ENCODE measurements at places on chromosomes 16 and 17. TPM values are rescaled to one million over a fixed set of nuclear protein-coding genes. Genes with fewer than 3 reads are reported as not detected.

GRCh38 chr16:48574766-48575165 is 35.2 kb downstream of the N4BP1 start:
- DNase-seq, result no peak

Gene LITAFD
- not detected for total RNA-seq

Gene HOXB2
- 14.2 TPM for total RNA-seq

GRCh38 chr17:29291163-29291752 is 2.7 kb downstream of the NUFIP2 start:
- DNase-seq, result no peak

Gene ZSCAN10
- not detected for total RNA-seq

DNA sequence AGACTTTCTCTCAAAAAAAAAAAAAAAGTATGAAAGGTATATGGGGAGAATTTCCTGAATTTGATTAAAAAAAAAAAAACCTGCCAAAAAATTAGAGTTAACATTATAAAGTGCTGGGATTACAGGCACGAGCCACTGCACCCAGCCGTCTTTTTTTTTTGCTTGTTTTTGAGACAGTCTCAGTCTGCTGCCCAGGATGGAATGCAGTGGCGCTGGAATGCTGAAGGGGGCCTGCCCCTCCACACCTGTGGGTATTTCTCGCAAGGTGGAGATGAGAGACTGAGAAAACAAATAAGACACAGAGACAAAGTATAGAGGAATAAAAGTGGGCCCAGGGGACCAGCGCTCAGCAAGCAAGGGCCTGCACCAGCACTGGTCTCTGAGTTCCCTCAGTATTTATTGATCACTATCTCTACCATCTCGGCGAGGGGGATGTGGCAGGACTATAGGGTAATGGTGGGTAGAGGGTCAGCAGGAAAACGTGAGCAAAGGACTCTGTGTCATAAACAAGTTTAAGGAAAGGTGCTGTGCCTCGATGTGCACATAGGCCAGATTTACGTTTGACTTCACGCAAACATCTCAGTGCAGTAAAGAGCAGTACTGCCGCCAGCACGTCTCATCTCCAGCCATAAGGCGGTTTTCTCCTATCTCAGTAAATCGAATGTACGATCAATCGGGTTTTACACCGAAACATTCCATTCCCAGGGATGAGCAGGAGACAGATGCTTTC is 117.2 kb downstream of the GOSR1 start:
- no peak for DNase-seq

Gene ZNF263
- 29.7 TPM for total RNA-seq

Gene TBC1D3I
- 1.7 TPM for total RNA-seq

GRCh38 chr17:77741109-77741508 is 217.4 kb upstream of the TNRC6C start:
- no peak for DNase-seq

Gene DHRS7C
- total RNA-seq, result not detected

- no peak for DNase-seq
Observed at GRCh38 chr17:42312285-42313130, 24.2 kb downstream of the STAT5A start.

DNA sequence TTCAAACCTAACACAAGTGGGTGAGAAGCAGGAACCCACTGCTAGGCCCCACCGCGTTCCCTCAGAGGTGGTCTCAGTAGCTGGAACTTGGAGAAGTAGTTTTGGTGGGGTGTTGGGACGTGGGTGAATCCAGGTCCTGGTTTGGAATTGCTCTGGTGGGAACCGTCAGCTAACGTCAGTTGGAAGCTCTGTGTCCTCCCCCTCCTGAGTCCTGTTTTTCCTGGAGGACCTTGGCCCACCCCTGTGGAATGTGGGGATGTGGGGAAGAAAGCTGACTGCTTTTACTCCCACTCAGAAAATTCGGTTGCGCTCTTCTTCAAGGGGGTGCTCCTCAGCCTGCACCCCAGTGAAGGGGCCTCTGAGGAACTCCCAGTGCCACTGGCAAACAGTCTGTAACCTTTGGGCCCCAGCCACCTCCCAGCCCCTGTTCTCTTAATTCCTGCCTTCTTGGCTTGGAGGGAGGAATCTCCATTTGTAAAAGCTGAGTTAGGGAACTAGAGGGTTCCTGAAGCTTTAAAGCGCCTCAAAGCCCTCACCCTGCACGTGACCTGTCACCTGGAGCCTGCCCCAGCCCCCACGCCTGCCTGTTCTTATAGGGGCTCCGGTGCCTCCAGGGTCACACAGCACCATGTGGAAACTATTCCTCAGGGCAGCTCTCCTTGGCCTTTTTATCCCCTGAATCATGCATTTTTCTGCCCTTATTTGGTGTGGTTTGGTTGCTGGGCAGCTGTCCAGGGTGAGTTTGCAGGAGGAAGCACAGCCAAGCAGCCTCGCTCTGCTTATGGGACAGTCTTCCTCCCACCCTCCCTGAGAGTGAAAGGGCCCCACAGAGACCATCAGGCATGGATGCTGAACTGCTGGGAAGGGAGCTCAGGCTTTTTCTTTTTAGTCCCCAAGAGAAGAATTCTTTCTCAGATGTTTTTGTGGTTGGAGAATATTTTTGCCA is 16.2 kb upstream of the NAGLU start:
- peak; percentile 98 for DNase-seq

GRCh38 chr16:65136681-65137080 is 14.8 kb upstream of the CDH11 start:
- no peak for DNase-seq

GRCh38 chr17:67632141-67632540 is 85.6 kb upstream of the NOL11 start:
- no peak for DNase-seq

Gene ASIC2
- total RNA-seq, result not detected

Gene MEOX1
- 4.7 TPM for total RNA-seq

- DNase-seq, result no peak
Observed at GRCh38 chr17:81807839-81808238, 3.9 kb downstream of the GCGR start.

DNA sequence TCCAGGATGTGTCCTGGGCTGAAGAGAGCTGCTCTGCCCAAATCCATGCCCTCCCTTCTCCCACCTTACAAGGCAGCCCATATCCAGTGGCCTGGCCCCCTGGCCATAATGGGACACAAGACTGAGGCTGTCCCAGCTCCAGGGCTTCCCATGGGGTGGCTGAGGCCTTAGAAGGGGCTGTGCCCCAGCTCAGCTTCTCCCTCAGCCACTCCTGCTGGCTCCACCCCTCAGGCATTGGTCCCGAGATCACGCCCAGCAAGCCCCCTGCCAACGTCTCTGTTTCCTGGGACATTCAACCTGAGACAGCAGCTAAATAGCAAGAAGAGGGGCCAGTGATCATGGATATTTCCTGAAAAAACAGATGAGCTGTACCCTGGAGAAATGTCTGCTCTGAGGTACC is 43.3 kb downstream of the ARHGAP27 start:
- DNase-seq, result no peak

- no peak for DNase-seq
Observed at GRCh38 chr16:81451753-81452680, 7.4 kb downstream of the CMIP start.

- no peak for DNase-seq
Observed at GRCh38 chr17:77311371-77311981, 170.7 kb downstream of the SEC14L1 start.

GRCh38 chr17:30200106-30200505 is 35.4 kb downstream of the SLC6A4 start:
- DNase-seq, result no peak

DNA sequence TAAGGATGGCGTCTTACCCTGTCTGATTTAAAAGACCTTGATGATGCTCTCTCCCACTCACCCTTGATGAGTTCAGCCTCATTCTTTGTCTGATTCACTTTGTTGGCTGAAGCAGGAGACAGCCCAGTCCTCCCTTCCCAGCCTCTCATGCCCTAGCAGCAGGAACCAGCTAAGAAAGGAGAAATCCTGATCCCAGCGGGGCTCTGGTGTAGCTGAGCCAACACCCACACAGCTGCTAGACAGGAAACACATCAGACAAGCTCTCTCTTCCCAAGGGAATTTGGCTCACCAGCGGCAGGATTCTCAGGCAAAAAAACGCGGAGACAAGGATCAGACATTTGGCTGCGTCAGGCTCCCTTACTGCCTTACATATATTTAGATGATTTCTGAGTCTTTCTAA is 211.5 kb downstream of the CDH11 start:
- DNase-seq, result no peak

DNA sequence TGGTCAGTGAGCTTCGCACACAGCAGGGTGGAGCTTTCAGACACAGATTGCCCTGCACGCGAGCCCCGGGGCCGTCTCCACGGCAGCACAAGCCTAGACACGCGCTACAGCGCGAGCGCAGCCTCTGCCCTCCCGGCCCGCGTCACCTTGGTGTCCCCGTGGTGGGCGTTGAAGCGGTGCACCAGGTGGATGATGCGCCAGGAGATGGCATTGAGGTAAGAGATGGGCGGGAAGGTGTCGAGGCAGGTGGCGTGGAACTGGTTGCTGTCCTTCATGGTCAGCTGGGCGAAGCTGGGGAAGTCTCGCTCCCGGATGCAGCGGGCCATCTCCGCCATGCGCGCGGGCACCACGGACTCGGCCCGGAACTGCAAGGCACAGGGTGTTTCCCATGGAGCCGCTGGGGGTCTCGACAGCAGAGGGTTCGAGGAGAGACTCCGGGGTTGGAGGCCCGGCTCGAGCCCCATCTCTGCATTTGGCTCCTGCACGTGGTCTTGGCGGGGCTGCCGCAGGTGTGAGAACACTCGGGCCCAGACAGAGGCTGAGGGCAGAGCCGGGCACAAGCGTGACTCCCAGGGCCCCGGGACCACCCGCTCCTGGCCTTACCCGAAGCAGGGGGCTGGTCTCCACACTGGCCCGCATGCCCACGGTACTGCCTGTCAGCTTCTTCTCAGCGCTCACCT is 4.3 kb upstream of the CYBA start:
- no peak for DNase-seq

DNA sequence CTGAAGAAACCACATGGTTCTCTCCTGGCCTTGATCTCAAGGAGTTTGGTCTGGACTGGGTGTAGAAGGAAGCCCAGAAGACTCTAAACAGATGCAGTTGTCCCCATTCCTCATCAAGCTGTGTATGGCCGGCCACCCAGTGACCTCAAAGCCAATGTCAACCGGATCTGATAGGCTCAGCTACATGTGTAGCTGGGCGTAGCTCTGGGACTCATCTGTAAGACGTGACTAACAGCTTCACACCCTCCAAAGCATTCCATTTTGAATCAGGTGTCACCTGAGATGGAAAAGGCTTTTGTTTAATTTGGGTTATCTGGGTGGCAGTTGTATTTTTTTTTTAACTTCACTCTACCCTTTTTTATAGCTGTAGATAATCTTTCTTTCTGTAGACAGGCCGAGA is 130.4 kb downstream of the ABCC12 start:
- DNase-seq, result no peak

- peak; percentile 82 for DNase-seq
Observed at GRCh38 chr17:10151667-10152496, 46.5 kb downstream of the GAS7 start.

- no peak for DNase-seq
Observed at GRCh38 chr17:41784207-41784744, 2.2 kb downstream of the JUP start.

GRCh38 chr16:66750279-66751052 is 943 bp downstream of the DYNC1LI2 start:
- no peak for DNase-seq

Gene NPIPB6
- 7.6 TPM for total RNA-seq

GRCh38 chr17:1509290-1509881 is 7.0 kb downstream of the INPP5K start:
- DNase-seq, result no peak

Gene CSF3
- total RNA-seq, result 25.3 TPM

- no peak for DNase-seq
Observed at GRCh38 chr16:9357829-9358228, 266.4 kb downstream of the HAPSTR1 start.

Gene GDPD3
- total RNA-seq, result 6.9 TPM

DNA sequence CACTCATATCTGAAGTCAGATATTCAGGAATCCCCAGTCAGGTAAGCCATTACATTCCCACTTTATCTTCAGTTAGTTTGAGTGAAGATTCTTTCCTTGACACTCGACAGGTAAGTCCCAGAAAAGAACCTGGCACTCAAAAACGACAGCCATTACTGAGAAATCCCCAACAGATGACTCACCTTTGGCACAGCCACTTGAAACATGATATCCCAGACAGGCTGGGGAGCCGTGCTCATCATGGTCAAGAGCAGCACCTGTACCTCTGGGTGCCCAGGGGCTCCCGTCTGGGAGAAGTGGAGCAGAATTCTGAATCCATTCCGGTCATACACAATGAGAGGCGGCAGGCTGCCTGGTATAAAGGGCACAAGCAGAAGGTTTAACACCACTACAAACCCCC is 16.8 kb upstream of the COG7 start:
- no peak for DNase-seq

Gene SMIM5
- 2.2 TPM for total RNA-seq

- DNase-seq, result no peak
Observed at GRCh38 chr17:27338536-27338985, 44.6 kb downstream of the WSB1 start.

Gene OR1A1
- total RNA-seq, result not detected

GRCh38 chr17:17024778-17025300 is 17.4 kb upstream of the MPRIP start:
- DNase-seq, result no peak

Gene CHST4
- not detected for total RNA-seq

Gene RHBDL1
- 1.7 TPM for total RNA-seq

Gene SLC46A1
- 13.8 TPM for total RNA-seq
